Neural progenitor cell (in vitro differentiated cells): ENCODE measurements at places on chromosomes 7 and 10. TPM values are rescaled to one million over a fixed set of nuclear protein-coding genes. Genes with fewer than 3 reads are reported as not detected.
A peak's percentile ranks its signal among the peaks of the same experiment; 100 is the strongest.

Gene NUTM2B
- 0.41 and 0.43 TPM in 2 replicates for total RNA-seq

Gene CYP2C8
- total RNA-seq, result 1.1 and 2.8 TPM in 2 replicates

Gene ZPBP
- total RNA-seq, result not detected in 2 replicates

Gene ZNF467
- total RNA-seq, result 0.17 and 1.7 TPM in 2 replicates

Gene SPAM1
- not detected in 2 replicates for total RNA-seq

GRCh38 chr7:115679976-115680375, 350.6 kb downstream of the TFEC start:
- DNase-seq, result peak; percentile 72

- DNase-seq, result no peak
These were observed 18.9 kb upstream of the DNAJC1 start for GRCh38 chr10:22022257-22023032.

DNA sequence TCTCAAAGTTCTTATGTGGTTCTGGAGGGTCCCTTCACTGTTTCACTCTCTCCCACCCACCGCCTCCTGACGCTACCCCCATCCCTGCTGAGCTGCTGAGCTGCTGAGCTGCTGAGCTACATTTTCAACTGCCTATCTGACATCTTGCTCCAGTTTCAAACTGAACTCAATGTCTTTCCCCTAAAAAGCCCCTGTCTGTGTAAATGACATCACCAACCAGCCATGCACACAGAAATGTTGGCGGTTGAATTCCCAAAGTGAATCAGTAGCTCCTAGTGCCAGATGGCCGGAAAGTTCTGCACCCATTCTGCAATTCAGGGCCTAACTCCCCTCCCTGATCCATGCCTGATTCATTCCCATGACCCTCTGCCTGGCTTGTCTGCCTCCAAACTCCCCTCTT, 71.2 kb downstream of the WNT2 start:
- no peak for DNase-seq

DNA sequence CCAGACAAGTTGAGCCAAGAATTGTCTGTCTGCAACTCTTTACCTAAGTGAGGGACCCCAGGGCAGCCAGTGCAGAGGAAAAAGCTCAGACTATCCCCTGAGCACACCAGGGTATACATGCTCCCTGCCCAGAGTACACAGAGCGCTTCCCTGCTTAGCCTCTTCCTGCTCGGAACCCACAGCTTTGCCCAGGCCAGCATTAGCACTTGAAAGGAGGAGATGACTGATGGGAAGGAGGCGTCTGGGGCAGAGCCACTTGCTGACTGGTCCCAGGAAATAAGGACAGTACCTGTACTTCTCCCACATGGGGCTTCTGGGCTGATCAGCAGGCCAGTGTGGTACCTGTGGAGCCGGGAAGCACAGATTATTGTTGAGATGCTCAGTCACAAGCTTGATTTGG, 48.4 kb upstream of the TRIM8 start:
- DNase-seq, result no peak

DNA sequence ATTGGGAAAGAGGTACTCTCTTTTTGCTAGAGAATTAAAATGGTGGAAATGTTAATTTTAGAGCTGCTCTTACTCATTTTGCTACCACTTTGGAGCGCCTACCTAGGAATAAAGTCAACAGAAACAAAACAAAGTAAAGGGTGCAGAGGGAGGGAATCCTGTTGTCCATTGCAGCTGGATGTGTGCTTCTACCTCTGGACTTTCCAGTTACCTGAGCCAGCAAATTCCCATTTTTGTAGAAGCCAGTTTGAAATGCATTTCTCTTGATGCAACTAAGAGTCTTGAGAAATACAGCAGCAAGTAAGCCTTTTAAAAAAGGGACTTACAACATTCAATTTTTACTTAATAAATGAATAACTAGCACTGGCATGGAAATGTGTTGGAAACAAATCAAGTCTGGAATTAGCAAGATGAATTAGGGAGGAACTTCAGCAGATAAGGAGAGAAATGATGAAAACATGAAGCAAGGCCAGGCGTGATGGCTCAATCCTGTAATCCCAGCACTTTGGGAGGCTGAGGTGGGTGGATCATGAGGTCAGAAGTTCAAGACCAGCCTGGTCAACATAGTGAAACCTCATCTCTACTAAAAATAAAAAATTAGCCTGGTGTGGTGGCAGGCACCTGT, 113.5 kb upstream of the CTTNBP2 start:
- no peak for DNase-seq

DNA sequence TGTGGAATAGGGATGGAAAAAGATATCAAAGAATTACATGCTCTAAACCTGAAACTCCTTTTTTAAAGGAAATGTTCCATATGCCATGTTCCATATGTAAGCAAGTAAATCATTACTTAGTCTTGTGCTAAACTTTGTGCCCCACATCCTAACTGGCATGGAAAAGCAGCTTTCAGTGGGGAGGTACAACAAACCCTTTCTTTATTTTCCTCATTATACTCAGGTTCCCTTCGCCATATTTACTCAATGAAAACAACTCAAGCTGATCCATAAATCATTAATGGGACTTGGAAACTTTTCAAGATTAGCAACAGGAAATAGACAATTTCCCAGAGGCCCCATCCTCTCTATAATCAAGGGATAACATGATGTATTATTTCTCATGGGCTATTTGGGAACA, 56.0 kb downstream of the GSAP start:
- no peak for DNase-seq

DNA sequence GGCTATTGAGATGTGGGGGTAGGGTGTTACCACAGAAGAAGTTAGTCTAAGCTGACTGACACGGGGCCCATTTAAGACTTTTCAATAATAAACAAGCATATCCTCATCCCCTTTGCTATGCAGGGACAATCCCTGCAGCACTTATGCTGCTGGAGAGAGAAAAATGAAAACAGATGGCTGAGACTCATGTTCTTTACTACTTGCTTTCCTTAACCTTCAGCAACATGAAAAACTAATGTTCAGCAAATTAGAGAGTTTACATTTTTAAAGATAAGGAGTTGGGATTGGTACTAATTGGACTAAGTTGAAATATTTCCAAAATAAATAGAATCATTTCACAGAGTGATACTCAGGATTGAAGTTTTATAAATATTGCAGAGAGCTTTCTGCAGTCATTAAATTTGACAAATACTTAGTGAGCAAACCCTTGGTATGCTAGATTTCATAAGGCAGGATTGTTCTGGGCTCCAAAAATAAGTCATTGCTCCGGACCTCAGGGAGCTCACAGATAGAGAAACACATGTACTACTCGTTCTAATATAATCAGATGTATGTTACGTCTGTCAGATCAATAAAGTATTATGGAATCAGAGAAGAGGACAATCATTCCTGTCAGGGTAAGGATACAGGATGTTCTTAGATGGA, 147.1 kb upstream of the LRRN3 start:
- DNase-seq, result no peak

DNA sequence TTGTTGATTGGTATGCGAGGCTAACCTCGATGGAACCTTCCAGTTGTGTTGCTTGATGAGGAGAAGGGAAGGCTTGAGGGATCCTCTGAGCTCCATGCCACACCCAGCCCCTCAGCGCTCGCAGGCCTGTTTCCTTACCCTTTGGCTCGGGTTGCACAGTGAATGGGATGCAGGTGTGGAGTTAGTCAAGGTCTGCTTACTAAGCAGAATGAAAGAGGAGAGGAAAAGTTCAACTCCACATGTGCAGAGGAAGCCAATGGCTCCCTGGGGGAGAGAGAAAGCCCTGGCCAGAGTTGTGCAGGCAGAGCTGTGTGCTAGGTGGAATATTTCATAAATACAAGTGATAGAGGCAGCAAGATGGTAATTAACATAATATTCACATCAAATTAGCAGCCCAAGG, 85.5 kb downstream of the JCAD start:
- DNase-seq, result no peak

GRCh38 chr7:35909870-35910357, 109.1 kb downstream of the SEPTIN7 start:
- DNase-seq, result no peak

DNA sequence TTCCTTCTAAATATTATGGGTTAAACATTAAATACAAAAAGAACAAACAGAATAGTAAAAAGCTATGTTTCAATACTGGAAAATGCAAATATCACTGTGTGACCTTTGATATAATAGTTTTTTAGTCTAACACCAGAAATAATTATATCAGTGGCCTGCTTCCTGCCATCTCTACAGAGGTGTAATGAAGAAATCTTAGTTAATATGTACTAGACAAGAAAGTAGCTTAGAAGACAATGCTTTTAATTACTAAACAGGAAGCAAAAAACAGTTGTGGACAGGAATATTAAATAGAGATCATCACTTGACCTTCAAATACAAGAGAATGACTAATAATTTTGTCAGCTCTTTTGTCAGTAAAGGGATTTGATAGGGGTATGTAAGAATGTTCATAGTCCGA, 47.4 kb upstream of the LRRN3 start:
- no peak for DNase-seq

GRCh38 chr10:15744217-15744865, 24.6 kb upstream of the ITGA8 start:
- DNase-seq, result peak; percentile 85

- no peak for DNase-seq
These were observed 1206.1 kb upstream of the CELF2 start for GRCh38 chr10:9811601-9812000.
